Tibial nerve (tissue), 4 donors: ENCODE measurements at places on chromosomes 13 and 19. TPM values are rescaled to one million over a fixed set of nuclear protein-coding genes. Genes with fewer than 3 reads are reported as not detected.

Gene C19orf12
- total RNA-seq, result 53.6 TPM

Gene MISP
- total RNA-seq, result 0.30 TPM

Gene FLT3LG
- total RNA-seq, result 13.8 TPM

Gene C19orf67
- total RNA-seq, result not detected

Gene ZFR2
- not detected for total RNA-seq

DNA sequence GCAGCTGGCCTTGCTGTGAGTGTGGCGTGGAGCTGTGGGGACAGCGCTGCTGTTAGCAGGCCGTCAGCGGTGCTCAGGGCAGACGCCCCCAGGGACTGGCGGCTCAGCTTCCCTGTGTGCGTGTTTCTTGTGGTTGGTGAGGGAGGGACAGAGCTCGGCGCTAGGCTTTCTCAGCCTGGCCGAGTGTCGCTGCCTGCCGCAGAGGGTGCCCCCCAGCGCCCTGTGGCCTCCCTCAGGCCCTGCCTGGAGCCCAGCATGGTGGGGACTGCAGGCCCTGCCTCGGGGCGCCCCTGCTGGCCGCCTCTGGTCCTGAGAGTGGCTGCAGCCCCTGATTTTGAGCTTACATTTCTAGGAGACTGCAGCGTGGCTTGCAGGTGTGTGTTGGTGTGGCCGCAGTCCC is 35.5 kb downstream of the DOT1L start:
- H3K4me3 ChIP-seq, result no peak overlapping the region
- no peak overlapping the region for H3K27ac ChIP-seq
- no peak for DNase-seq
- no peaks in the 10 kb centered on the region for H3K27me3 ChIP-seq
- H3K4me1 ChIP-seq, result no peaks in the 10 kb centered on the region
- H3K36me3 ChIP-seq, result no peaks in the 10 kb centered on the region

- H3K36me3 ChIP-seq, result no peaks in the 10 kb centered on the region
- H3K27ac ChIP-seq, result no peak overlapping the region
- H3K4me1 ChIP-seq, result no peaks in the 10 kb centered on the region
- DNase-seq, result no peak
- no peak overlapping the region for H3K4me3 ChIP-seq
Measured at GRCh38 chr19:418761-419671, 10.1 kb upstream of the C2CD4C start.

DNA sequence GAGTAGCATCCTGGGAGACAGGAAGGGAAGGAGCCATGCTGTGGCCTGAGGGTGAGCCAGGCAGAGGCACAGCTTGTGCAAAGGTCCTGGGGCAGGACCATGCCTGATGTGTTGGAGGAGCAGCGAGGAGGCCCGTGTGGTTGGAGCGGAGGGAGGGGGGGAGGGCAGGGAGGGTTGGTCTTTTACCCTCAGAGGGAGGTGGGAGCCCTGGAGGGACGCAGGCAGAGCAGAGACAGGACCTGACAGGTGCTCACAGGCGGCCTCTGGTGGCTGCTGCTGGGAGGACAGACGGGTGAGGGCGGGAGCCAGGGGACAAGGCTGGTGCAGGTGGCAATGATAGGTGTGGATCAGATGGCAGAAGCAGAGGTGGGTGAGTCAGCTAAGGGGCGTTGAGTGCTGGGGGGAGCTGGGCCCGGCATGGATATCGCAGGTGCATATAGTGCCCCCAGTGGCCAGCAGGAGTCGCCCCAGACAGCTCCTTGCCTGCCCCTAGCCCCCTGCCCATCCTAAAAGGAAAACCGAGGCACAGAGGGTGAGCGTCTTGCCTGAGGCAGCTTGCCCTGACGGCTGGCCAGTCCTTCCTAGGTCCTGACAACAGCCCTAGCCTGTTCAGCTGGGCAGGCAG is 9.8 kb upstream of the GNA15 start:
- no peak overlapping the region for H3K27ac ChIP-seq
- H3K27me3 ChIP-seq, result no peaks in the 10 kb centered on the region
- no peaks in the 10 kb centered on the region for H3K36me3 ChIP-seq

GRCh38 chr13:24183741-24184182 is 23.2 kb downstream of the SPATA13 start:
- DNase-seq, result no peak
- H3K27ac ChIP-seq, result no peak overlapping the region
- peaks cover 3% of the 10 kb centered on the region for H3K4me1 ChIP-seq
- H3K27me3 ChIP-seq, result no peaks in the 10 kb centered on the region
- H3K36me3 ChIP-seq, result peaks cover 5% of the 10 kb centered on the region
- no peak overlapping the region for H3K4me3 ChIP-seq

DNA sequence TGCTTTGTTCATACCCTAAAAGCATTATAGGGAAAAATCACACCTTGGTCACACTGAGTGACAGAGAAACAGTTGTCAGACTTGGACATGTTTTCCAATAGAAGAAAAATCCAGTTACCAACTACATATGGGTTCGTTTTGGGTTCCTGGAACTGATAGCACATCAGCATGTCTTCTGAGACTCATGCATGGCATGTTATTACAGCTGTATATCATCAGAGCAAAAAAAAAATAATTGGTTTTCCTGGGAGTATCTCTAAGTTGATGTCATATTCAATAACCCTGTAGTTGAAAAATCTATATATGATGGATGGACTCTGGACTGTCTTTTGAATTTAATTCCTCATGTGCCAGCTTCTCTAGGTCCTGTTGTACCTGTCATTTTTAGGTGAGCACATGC is 211.6 kb downstream of the DNAJC15 start:
- H3K27ac ChIP-seq, result no peak overlapping the region
- no peak overlapping the region for H3K4me3 ChIP-seq
- no peaks in the 10 kb centered on the region for H3K36me3 ChIP-seq
- H3K27me3 ChIP-seq, result no peaks in the 10 kb centered on the region
- no peak for DNase-seq

DNA sequence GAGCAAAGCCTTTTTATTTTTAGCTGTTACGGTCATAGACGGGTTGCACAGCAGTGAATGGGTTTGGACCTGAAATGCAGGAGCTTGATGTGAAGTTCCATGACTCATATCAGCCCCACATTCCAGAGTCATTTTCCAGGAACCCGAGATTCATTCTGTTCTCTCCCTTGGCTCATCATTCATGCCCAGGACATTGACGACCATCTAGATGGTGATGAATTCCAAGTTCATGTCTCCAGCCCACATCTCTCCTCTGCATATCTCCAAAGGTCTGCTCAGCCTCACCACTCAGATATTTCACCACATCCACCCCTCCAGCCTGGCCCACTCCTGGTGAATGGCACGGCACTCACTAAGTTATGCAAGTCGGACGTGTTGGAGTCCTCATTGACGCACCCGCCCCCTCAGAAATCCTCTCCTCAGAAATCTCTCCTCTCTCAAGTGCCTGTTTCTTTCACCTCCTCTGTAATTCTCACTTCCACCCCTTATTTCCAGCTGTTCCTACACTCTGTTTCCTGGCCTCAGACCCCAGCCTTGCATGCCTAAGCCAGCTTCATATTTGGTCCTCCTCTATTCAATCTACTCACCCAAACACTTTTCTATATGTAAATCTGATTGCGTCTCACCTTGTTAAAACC is 83.1 kb downstream of the ALOX5AP start:
- H3K36me3 ChIP-seq, result no peaks in the 10 kb centered on the region
- H3K4me3 ChIP-seq, result no peak overlapping the region
- no peaks in the 10 kb centered on the region for H3K27me3 ChIP-seq
- no peaks in the 10 kb centered on the region for H3K4me1 ChIP-seq
- no peak for DNase-seq

GRCh38 chr13:20826843-20827560 is 53.2 kb upstream of the EEF1AKMT1 start:
- H3K27ac ChIP-seq, result no peak overlapping the region
- no peaks in the 10 kb centered on the region for H3K4me1 ChIP-seq
- no peaks in the 10 kb centered on the region for H3K27me3 ChIP-seq
- H3K4me3 ChIP-seq, result no peak overlapping the region
- DNase-seq, result no peak
